Adrenal gland (tissue), 19 donors: ENCODE measurements at places on chromosomes 6 and 20. TPM values are rescaled to one million over a fixed set of nuclear protein-coding genes. Genes with fewer than 3 reads are reported as not detected.

DNA sequence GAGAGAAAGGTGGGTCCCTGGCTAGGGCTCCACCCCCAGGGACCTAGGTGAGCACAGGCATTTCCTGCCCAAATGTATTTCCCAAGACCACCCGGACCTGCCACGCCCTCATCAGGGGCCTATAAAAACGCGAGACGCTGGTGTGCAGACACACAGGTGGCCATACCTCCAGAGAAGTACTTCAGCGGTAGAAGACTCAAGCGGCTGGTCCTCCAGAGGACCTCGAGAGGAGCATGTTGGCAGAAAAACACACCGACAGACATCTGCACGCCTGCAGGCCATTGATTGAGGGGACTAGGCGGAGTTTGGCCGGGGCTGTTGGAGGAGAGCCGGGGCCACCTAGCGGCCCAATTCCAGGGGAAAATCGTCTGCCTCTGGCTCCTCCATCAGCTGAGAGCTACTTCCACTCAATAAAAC lies 695.8 kb upstream of the MMS22L start:
- H3K27me3 ChIP-seq: no peaks in the 10 kb centered on the region
- H3K4me1 ChIP-seq: no peaks in the 10 kb centered on the region
- no peak overlapping the region for H3K27ac ChIP-seq
- DNase-seq: no peak
- H3K36me3 ChIP-seq: no peaks in the 10 kb centered on the region
- H3K4me3 ChIP-seq: no peak overlapping the region

- H3K27ac ChIP-seq: no peak overlapping the region
- no peak overlapping the region for H3K4me3 ChIP-seq
- H3K4me1 ChIP-seq: no peaks in the 10 kb centered on the region
- H3K27me3 ChIP-seq: no peaks in the 10 kb centered on the region
- DNase-seq: no peak
- no peaks in the 10 kb centered on the region for H3K36me3 ChIP-seq
These were observed 61.9 kb upstream of the NRSN1 start for GRCh38 chr6:24064106-24064505.

DNA sequence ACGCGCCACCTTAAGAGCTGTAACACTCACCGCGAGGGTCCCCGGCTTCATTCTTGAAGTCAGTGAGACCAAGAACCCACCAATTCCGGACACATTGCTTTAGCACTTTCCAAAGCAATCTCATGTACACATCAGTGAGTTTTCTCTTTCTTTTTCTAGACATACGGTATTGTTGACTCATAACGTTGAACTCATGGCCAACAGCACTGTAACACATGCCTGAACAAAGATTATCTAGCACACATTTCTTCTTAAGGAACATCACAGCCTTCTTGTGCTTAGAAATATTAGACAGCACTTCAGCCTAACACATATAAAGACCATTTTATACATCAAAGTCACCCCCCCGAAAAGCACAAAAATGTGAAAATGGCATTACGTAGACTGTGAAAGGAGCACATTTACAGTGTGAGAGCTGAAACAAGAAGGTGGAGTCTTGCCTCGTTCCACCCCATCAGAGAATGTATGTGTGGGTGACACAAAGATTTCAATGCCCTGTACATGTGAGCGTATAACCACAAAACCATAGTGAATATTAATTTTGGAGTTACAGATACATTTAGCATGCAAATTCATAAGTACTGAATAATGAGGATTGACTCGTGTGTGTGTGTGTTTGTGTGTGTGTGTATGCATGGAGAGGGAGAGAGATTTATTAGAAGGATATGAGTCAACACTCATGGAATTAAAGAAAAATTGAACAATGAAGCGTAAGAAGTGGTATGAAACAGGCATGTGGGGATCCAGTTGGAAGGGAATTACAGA lies 134.1 kb downstream of the FAM83B start:
- DNase-seq: no peak
- H3K36me3 ChIP-seq: no peaks in the 10 kb centered on the region
- no peak overlapping the region for H3K27ac ChIP-seq
- H3K27me3 ChIP-seq: no peaks in the 10 kb centered on the region
- no peaks in the 10 kb centered on the region for H3K4me1 ChIP-seq

DNA sequence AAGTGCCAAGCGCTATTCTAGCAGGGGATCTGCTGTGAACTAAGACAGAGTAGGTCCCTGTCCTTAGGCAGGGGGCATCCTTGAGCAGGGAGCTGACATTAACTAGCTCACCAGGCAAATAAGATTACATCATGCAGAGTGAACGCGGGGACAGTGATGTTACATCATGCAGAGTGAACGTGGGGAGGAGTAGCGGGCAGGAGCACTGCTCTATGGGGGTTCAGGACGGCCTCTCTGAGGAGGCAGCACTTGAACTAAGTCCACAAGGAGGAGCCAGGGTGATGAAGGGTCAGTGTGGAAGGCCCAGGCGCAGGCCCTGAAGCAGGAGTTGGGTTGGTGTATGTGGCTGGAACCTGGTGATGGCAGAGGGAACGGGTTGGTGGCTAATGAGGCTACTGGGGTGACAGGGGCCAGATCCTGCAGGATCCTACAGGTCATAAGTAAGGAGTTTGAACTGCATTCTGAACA lies 38.7 kb downstream of the KAT14 start:
- no peak for DNase-seq
- H3K36me3 ChIP-seq: no peaks in the 10 kb centered on the region
- no peaks in the 10 kb centered on the region for H3K27me3 ChIP-seq
- no peak overlapping the region for H3K4me3 ChIP-seq
- no peak overlapping the region for H3K27ac ChIP-seq

Gene C6orf15
- not detected for polyA plus RNA-seq
